ENCODE measurements at places on chromosomes 4 and X.

DNA sequence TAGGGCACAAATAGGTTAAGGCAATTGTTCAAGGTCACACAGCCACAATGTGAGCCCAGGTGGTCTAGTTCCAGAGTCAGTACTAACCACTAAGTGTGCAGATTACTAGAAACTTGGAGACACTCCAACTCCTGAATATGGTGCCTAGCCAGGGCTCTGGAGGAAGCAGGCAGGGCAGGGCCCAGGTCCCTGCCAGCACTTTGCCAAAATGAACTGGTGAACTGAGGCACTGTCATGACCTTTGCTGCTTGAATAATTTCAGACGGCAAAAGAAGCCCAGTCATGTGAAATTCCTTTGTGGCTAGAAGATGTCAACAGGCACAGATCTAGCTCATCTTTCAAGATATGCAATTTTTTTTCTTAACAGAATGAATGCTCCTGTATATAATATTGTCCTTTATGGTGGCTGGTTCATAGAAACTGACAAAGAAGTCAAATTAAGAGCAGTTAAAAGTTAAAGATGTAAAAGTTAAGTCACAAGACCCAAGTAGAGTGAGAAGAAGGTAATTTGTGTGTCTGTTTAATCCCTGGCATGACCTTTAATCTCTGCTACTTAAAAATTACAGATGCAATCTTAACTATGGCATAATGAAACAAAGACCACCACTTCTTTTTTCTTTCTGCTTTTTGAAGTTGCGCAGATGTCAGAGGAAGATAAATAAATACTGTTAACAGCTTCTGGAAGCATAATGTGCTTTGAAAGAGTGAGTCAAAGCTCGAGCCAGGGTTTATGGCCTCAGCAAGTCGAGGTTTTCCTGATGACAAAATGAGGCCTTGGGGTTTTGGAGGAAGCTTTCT, 54.1 kb downstream of the SHROOM3 start:
- DNase-seq: no peak

DNA sequence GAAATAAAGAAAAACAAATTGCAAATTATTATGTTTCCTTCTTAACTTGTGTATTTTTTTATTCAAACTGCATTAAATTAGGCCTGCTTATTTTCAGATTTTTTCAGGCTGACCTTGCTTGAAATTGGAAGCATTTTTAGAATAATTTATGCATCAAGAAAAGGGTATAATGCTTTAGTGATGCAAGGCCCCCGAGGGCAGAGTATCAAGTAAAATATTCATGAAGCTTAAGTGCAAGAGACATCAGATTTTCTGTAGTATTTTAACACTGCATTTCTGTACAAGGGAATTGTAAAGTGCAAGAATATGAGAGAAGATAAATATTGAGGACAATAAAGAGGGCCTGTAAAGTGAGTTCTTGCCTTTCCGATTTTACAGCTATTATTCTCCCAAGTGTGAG, 485.8 kb upstream of the ATOH1 start:
- no peak for DNase-seq

DNA sequence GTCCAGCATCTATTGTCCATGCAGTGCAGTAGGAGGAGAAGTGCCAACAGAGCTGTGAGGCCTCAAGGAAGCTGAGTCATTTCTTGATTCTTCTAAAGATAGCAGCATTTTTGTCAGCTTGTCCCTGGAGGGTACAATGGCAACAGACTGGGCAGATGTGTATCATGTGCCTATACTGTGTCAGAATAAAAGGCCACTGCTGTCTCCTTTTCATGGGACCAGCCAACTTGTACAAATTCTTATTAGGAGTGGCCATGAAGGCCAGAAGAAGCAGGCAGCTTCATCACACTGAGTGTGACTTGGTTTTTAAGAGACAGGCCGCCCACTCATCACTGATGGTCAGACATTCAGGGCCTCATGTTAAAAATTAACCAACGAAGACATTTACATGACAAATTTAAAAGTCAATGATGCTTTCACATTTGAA, 185.0 kb upstream of the FAM241A start:
- DNase-seq: peak; percentile 30

DNA sequence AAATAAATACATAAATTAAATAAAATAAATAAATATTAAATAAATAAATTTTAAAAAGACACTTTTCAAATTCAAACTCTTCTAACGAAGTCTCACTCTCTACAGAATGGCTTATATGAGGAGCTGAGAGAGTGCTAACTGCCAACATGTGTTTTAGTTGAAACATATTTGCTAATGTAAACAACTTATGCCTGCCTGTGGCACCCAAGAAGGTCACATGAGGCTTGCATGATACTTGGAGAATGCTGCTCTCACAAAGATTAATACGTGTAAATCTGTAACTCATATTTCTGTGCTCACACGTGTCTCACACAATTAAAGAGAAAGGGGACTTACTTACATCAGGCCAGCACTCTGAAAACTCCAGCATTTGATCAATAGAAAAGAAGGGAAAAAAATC, 43.2 kb upstream of the PITX2 start:
- DNase-seq: no peak

GRCh38 chr4:20172070-20172760, 79.5 kb upstream of the SLIT2 start:
- no peak for DNase-seq

GRCh38 chr4:156673483-156673882, 298.1 kb downstream of the PDGFC start:
- no peak for DNase-seq

All from epithelial cell of esophagus (primary cell).